ENCODE measurements at places on chromosomes 1 and 21. TPM values are rescaled to one million over a fixed set of nuclear protein-coding genes. Genes with fewer than 3 reads are reported as not detected.

Gene AUNIP
- 2.3 TPM for polyA plus RNA-seq

Gene MFAP2
- 469 TPM for polyA plus RNA-seq

Gene S100A3
- polyA plus RNA-seq = 7.5 TPM

Gene HCRTR1
- polyA plus RNA-seq = not detected

Gene SRGAP2
- polyA plus RNA-seq = 42.3 TPM

Gene BNIPL
- not detected for polyA plus RNA-seq

Gene NR5A2
- polyA plus RNA-seq = not detected

Gene TIAM1
- polyA plus RNA-seq = 2.6 TPM

Gene LMX1A
- polyA plus RNA-seq = not detected

Gene TRIM45
- 1.4 TPM for polyA plus RNA-seq

Gene KCNJ10
- not detected for polyA plus RNA-seq

Gene KRTAP23-1
- polyA plus RNA-seq = not detected

Gene BCAN
- not detected for polyA plus RNA-seq

Gene OR2L2
- polyA plus RNA-seq = not detected

Gene CCDC185
- polyA plus RNA-seq = not detected

Gene BATF3
- polyA plus RNA-seq = 0.60 TPM

Gene OR2AK2
- polyA plus RNA-seq = not detected

Gene LAPTM5
- polyA plus RNA-seq = 0.36 TPM

Gene S100A7A
- polyA plus RNA-seq = not detected

Gene ASB17
- not detected for polyA plus RNA-seq

Gene GUCA2A
- polyA plus RNA-seq = not detected

Gene KLF17
- 0.08 TPM for polyA plus RNA-seq

Gene UBXN10
- polyA plus RNA-seq = not detected

Gene CYP4Z1
- polyA plus RNA-seq = not detected

Gene TEDDM1
- not detected for polyA plus RNA-seq

Gene DISP1
- 3.1 TPM for polyA plus RNA-seq

Gene RAB25
- polyA plus RNA-seq = not detected

All from GM23248 (cell line).